ENCODE measurements at places on chromosomes 16 and 17.

GRCh38 chr16:24045641-24046040 lies 209.9 kb downstream of the PRKCB start:
- DNase-seq, result no peak

- DNase-seq, result no peak
These were observed 19.7 kb downstream of the PHAF1 start for GRCh38 chr16:67129422-67129821.

GRCh38 chr16:53771655-53772497 lies 67.9 kb downstream of the FTO start:
- DNase-seq, result no peak

GRCh38 chr17:68468334-68468733 lies 11.0 kb upstream of the WIPI1 start:
- DNase-seq, result no peak

DNA sequence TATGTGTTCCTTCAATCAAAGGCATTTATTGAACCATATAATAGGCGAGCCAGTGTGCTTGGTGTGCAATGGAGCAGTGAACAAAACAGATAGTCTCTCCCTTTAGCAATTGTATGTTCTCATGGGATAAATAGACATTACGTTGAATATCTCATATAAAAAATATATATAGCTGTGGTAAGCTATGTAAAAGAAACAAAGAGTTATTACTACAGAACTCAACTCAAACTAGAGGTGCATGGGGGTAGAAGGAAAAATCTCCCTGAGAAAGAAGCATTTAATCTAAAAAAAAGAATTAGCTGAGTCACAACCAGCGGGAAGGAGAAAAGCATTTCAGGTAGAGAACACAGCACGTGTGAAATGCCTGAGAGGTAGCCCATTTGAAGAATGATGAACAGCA lies 919.3 kb downstream of the CDH11 start:
- no peak for DNase-seq

GRCh38 chr16:57297856-57298255 lies 13.4 kb upstream of the PLLP start:
- no peak for DNase-seq

DNA sequence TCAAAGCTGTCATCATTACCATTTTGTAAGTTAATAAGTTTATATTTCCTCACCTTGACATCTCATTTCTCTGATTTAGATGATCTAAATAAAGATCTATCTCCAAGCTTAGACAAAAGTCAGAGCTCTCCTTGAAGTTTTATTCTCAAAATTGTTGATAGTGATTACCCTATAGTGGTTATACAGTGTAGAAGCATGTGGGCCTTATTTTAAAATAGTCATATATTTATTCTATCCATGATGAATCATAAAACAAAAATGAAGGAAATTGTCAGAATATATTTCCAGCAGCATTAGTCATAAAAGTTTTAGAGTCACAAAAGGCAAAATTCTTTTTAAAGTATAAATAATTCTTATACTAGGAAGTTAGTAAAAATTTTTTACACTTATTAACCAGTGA lies 49.0 kb downstream of the RHOT1 start:
- peak; percentile 75 for DNase-seq

DNA sequence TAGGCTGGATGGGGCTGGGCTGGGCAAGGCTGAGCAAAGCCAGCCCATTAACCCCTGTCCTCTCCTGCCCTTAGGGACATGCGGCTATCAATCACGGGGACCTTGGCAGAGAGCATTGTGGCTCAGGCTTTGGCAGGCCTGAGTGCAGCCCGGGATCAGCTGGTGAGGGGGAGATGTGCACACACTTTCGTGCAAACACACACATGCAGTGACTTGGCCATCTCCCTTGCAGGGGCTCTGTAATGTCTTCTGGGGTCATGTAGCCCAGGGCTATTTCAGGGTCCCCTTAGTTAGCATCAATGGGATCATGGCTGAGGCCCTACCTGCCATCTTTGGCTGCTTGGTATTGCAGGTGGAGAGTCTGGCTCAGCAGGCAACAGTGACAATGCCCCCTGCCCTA lies 6.9 kb downstream of the CARMIL2 start:
- DNase-seq, result no peak

GRCh38 chr16:15835136-15835878 lies 21.5 kb downstream of the MYH11 start:
- DNase-seq, result no peak

DNA sequence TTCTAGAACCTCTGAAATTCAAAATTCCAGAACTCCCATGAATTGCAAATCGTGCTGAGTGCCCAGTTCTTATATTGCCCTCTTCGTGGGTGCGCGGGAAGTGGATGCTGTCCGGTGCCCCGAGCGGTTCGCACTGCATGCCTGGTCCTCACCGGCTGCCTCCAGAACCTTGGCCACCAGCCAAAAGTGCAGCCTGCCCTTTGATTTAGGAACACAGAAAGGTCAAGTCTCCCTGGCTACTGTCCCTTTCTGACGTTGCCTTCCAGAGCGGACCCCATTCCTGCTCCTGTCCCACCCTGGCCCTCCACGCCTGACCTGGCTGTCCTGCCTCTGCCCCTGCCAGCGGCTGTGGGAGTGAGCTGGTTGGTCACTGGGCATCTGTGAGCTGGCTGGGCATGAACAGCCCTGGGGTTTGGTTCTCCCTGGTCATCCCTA lies 9.7 kb downstream of the NEUROD2 start:
- DNase-seq, result no peak

DNA sequence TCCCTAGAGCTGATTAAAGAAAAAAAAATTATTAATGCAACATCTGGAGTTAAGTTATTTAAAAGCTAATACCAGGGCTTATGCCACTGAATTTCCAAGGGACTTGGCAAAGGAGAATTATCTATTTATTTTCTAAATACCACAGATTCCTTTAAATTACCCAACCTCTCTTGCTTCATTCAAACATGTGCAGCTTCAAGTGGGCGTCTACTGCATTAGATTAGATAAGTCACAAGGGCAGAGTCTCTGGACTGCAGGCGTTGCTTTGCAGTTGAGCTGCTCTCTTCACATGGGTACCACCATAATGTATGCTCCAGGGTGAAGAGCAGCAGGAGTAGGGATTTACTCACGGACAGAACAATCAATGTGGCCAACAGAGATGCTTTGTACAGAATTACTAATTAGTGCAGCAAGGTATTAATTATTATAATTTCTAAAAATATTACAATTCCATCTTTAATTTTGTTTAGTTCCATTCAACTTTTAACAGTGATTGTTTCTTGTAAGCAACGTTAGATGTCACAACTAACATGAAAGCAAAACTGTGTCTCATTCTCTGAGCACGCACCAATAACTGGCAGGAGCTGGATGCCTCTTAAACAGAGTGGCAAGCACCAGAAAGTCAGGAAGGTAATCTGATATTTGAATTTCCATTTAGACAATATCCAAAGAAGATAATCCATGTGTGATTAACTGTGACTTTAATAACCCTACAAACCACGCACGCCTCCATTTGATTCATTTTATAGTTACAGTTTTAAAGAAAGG lies 214.2 kb downstream of the STX8 start:
- DNase-seq, result no peak

DNA sequence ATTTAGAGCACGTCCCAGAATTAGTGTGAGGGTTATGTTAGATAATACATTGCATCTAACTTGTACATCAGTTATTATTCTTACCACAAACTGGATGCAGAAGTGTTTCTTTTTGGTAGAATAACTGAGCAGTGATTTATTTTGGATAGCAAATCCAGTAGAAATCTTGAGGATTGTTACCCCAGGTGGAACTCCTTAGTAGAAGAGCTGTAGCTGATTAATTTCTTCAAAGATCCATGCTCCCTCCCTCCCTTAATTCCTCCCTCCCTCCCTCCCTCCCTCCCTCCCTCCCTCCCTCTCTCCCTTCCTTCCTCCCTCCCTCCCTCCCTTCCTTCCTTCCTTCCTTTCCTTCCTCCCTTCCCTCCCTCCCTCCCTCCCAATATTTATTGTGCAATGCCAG lies 337.7 kb downstream of the CA10 start:
- DNase-seq, result no peak
